ENCODE measurements at places on chromosomes 4 and X.

DNA sequence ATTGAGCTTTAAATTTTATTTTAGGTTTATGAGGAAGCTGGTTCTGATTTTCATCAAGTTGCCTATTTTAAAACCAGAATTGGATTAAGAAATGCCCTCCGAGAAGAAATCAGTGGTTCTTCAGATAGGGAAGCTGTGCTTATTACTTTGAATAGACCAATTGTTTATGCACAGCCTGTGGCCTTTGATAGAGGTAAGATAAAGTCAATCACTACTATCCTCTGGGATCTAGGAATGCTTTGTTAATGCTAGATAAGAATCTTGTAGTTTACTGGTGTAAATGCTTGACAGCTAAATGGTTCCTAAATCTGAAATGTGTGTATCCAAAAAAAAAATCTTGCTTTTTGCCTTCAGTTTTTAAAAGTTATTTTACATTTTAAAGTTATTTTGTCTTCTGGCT lies 73.0 kb upstream of the ADAD1 start:
- no peak for DNase-seq

DNA sequence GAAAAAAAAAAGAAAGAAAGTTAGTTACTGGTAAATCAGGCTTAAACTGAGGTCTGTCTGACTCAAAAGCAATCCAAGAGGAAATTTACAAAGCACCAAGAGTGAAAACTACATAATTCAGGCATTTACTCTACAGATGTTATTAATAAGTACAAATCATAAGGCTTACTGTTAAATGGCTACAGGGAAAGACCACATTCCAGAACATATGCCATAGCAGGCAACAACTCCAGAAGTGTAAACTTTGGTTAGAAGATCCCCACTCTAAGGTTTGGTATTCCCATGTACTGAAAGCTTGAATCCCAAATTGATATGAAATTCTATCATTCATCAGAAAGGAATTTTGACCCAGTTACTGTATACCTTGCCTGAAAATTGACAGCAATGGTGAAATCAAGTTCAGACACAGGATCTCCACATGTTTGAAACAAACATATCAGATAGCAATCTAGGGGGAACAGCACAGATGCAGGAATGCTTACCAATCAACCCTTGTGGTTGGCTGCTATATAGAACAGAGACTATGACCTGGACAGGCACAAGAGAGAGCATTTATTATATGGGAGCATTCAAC lies 6.6 kb downstream of the USP26 start:
- no peak for DNase-seq

GRCh38 chr4:69831270-69831627 lies 28.7 kb downstream of the SULT1E1 start:
- no peak for DNase-seq

DNA sequence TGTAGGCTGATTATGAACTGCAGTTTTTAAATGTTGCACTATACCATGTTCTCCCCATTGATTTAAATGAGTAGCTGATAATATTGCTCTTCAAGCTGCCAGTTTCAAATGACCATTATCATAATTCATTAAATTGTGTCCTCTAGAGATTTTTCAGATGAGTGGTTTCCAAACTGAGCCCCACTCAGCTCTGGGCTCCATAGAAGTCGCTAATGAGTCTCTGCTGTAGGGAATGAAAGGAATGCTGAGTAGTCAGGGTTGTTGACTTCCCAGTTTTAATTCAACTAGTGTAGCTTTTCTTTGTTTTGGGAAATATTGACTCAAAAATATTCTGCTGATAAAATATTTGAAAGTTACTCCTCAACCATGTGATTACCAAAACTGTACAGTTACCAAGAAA lies 1081.1 kb downstream of the ARAP2 start:
- no peak for DNase-seq

GRCh38 chr4:173119818-173120217 lies 48.8 kb upstream of the GALNT7 start:
- no peak for DNase-seq

- no peak for DNase-seq
Observed at GRCh38 chr4:37847311-37847884, 20.9 kb downstream of the PGM2 start.

- DNase-seq = no peak
Observed at GRCh38 chrX:12013211-12013618, 125.1 kb upstream of the FRMPD4 start.

- no peak for DNase-seq
Observed at GRCh38 chrX:102976793-102977495, 39.9 kb downstream of the RAB40AL start.

DNA sequence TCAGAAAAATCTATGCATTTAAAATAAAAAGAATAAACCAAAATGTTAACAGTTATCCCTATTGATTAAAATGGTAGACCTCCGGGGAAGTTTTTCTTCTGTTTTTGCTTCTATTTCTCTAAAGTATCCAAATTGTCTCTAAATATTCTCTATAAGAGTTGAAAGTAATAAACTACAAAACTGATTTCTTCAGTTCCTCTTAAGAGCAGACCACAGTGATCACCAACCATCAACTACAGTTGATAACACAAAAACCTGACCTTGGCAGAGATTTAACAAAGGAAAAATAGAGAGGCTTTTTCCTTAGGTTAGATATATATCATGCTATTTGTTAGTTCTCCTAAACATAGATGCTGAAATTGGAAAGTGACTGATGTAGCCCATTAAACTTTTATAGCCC lies 27.3 kb downstream of the DDX60 start:
- DNase-seq = no peak

GRCh38 chrX:155871934-155872333 lies 9.2 kb upstream of the VAMP7 start:
- no peak for DNase-seq

GRCh38 chrX:150372280-150372679 lies 9.2 kb downstream of the MAMLD1 start:
- DNase-seq = no peak

- DNase-seq = no peak
Observed at GRCh38 chr4:182640932-182641331, 276.3 kb downstream of the DCTD start.

DNA sequence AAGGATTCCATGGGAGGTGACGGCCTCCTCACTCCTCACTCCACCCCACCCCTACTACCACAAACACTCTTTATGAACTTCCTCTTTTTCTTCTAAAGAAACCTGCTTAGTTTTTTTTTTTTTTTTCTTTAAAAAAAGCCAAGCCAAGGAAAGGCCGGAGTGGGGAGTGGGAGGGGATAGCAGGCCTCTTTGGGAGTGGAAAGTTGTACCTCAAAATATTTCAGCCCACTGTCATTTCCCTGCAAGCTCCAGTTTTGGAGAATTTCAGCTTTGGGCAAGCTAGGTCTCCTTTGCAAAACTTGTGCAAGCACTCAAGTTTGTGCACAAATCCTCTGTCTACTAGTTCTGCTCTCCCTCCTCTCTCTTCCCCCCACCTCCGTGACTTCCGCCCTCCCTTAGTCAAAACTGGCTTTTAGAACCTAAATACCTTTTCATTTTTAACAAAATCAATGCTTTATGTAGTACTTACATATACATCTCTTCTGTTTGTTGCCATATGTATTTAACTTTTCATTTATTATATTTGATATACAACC lies 512 bp upstream of the ANTXR2 start:
- DNase-seq = no peak

DNA sequence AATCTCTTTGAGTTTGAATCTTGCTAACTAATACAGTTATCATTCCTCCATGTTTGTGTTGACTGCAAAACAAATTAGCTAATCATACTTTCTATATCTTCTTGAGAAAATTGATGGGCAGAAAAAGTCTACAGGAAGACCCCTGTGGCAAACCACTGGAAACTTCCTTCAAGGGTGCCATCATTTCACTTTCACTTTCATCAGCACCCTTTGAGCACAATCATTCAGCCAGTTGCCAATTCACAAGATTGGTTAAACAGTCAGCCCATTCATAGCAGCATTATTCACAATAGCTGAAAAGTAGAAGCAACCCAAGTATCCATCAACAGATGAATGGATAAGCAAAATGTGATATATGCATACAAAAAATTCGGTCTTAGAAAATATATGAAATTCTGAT lies 101.5 kb downstream of the CCDC160 start:
- DNase-seq = no peak

DNA sequence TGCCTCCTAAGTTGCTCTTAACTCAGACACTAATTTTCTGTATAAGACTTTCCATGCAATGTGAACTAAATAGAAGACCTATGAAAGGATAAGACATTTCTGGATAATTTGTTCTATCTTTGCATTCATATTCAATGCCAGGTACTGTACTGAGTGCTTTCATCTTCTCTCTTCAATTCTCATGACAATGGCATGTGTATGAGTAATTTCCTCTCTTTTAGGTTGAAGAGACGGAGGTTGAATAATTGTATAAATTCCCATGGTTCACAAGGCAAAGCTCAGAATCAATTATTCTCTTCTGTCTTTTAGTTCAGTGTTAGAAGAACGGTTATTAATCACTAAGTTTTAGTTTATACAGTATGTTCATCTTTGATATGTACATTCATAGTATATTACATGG lies 29.3 kb upstream of the CFAP299 start:
- DNase-seq = no peak

DNA sequence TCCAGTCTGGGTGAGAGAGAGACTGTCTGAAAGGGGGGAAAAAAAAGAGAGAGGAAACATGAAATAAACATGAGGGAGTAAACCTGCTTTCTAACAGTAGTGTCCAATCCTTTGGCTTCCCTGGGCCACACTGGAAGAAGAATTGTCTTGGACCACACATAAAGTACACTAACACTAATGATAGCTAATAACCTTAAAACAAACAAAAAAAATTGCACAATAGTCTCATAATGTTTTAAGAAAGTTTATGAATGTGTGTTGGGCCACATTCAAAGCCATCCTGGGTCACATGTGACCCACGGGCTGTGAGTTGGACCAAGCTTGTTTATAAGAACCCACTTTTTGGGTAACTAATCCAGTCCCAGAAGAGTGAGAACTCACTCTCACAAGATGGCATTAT lies 30.3 kb downstream of the PDS5A start:
- no peak for DNase-seq

- peak; percentile 79 for DNase-seq
Observed at GRCh38 chr4:6641164-6641970, 882 bp downstream of the MRFAP1 start.

DNA sequence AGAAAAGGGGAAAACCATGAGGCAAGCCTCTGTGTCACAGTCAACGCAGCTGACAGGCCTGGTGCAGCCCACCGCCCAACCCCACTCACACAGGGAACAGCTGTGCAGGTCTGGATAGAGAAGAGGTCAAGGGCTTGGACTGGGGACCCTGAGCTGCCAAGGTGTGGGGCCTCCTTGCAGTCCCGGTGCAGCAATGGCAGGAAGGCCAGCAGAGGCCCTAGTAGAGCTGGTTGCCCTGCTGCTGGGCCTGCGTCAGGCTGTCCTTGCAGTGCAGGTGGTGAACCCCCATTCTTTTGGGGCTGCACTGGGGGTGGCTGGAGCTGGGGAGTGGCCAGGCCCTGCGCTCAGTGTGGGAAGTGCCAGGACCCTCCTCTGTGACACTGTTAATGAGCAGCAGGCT lies 482.0 kb downstream of the SMARCA1 start:
- no peak for DNase-seq

DNA sequence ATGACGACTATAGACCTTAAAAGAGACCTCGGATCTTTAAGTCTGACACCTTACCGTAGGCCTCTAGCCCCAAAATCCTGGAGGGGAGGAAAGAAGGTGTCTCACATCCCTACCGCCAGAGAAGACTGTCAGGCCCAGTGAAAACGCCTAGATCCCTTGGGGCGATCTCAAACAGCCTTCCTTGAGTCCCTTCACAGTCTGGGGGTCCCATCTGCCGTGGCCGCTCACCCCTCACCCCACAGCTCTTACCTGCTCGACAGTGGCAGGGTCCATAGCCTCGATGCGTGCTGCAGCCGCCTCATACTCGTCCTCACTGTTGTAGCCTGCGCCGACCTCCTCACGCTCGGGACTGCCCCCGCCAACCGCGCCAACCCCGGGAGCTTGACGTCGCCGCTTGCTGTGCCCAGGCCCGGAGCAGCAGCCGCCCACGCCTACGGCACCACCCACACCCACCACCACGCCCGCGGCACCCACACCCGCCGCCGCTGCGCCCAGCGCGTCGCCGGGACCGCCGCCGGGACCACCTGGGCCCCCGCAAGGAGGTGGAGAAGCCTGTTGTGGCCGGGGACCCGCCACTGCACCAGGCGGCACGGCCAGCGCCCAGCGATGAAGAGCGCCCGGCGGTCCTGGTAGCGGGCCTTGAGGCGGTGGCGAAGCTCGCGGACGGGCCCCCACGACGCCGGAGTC lies 536 bp downstream of the OTUD5 start:
- no peak for DNase-seq

GRCh38 chrX:118254611-118255010 lies 91.3 kb upstream of the WDR44 start:
- DNase-seq = no peak

DNA sequence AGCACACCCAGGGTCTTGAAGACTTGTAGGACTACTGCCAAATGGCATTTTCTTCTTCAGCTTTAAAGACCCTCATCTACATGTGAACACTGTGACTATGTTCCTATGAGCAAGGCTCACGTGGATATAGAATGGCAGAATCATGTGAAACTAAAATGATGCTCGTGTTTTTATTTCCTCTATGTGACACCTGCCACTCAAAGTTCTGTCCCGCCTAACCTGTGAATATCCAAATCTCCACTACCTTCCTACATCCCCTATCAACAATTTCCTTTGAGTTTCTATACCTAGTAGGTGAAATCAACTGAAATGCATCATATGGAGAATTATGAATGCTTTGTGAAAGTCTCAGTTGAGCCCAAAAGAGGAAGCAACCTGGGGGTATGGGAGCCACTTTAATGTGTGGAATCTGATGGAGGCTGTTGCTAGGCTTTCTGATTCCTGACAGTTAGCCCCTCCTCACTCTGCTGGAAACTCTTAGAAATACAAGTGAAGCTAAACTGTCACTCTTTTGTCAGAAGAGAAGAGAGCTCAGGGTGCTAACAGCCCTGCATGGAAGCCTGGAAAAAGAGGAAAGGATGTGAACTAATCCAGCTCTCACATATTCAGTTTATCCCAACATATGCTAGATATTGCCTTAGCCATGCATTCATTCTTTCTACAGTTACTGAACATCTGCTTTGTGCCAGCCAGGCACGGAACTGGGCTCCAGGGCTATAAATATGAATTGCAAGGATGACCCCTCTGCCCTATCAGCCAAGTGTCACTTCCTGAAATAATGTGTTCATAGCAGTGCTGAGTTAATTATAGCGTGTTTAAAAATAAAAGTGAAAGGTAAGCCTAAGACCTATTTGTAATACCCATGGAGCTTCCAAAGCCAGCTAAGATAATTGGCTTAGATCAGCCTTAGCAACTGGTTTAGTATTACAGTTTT lies 11.0 kb downstream of the LHFPL1 start:
- DNase-seq = no peak
